ENCODE measurements at places on chromosomes 12 and 14.

DNA sequence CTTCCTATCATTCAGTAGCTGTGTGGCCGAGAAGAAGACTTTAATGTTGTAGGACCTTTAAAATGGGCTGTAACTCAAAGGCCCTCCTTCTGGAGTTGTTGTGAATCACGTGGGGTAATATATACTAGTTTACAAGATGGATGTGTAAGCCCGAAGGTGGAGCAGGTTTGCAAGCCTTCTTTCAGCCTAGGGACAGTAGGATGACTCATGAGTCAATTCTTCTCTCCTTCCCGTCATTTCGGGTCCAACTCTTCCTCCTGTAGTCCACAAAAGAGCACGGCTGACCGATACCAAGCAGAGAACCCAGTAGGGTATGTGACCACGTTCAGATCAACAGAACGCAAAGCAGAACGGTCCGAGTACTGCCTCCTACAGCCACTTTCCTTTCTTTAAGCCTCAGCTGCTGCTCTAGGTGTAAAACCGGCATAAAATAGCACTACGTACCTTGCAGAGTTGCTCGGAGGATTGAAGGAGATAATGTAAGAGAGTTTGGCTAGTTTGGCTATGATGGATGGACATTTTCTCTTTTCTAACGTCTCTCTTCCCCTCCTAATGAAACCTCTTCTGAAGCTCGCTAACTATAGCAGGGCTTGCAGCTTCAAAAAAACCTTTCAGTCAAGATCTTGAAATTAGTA, 1.3 kb upstream of the RASSF3 start:
- no peak for DNase-seq

GRCh38 chr12:104353012-104353981, 49.8 kb downstream of the EID3 start:
- no peak for DNase-seq

- DNase-seq: no peak
Measured at GRCh38 chr14:102964152-102964730, 41.8 kb downstream of the AMN start.

DNA sequence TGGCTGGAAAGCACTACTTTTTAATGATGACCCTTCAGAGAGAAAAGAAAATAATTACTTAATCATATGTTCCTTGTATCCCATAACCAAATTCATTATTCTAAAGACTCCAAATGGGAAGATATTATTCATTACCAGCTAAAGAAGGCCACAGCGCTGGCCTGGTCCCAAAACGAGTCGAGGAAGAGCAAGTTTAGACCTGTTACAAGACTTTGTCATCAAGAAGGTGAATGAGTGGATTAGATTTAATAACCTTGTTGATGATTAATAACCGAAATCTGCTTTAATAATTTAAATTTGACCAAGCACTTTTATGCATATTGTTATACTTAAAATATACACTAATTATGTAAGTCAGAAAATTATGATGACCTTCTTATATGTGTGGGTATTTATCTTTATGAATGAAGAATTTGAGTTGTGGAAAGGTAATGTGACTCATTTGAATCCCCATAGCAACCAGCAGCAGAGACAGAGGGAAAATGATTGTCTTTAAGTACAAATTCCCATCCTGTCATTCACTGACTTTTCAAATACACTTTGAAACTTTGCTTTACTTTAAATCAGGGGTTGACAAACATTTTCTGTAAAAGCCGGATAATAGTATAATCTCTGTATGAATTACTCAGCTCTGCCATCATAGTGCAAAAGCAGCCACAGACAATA, 200.3 kb upstream of the NPAS3 start:
- no peak for DNase-seq

- DNase-seq: no peak
Measured at GRCh38 chr14:21215879-21216251, 53.4 kb downstream of the HNRNPC start.

GRCh38 chr14:99575043-99576023, 28.7 kb downstream of the CCDC85C start:
- DNase-seq: no peak

GRCh38 chr14:21084396-21084795, 14.1 kb downstream of the ZNF219 start:
- DNase-seq: no peak

DNA sequence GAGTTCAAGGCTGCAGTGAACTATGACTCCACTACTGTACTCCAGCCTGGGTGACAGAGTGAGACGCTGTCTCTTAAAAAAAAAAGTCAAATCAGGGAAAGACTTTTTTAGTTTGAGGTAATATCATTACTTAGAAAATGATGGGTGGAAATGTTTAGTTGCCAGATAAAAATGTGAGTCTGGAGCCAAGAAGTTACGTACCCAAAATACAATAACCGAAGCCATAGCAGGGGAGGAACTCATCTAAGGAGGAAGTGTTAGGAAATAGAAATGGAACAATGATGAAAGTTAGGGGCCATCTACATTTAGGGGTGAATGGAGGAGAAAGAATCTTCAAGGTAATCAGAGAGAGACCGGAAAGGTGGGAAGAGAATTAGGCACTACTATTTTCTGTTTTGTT, 98.8 kb downstream of the DACT1 start:
- no peak for DNase-seq

GRCh38 chr12:52914576-52915121, 9.8 kb upstream of the KRT8 start:
- no peak for DNase-seq

DNA sequence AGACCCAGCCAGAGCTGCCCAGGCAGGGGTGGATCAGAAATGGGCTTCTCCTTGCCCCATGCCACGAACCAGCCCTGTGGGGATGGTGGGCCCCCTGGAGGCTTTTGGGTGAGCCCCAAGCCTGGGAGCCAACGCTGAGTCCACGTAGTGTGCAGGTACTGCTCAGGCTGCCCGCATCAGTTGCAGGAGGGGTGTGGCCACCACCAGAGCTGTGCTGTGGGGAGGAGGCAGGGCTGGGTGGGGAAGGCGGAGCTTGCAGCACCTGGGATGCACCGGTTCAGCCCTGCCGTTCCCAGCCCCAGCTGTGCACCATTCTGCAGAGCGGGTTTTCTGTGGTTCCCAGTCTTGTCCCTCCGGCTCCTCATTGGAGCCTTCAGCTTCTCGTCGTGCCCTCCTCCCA, 36.3 kb downstream of the IL31 start:
- DNase-seq: no peak

DNA sequence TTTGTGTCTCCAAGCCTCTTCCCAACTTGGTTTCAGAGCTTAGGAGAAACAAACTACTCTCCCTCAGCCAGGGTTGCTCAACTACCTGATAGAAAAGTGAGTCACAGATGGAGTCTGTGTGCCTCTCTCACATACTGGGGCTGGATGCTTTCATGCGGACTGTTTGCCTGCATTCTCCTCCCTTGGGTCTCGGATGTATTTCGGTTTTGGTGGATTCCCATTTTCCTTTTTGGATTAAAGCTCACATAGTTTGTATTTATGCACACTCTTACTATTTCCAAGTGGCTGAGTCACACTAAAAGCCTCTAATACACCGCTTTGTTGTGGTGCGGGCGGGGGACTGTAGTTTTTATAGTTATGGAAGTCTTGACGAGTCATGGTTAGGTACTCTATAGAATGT, 505.4 kb downstream of the LRFN5 start:
- DNase-seq: no peak

DNA sequence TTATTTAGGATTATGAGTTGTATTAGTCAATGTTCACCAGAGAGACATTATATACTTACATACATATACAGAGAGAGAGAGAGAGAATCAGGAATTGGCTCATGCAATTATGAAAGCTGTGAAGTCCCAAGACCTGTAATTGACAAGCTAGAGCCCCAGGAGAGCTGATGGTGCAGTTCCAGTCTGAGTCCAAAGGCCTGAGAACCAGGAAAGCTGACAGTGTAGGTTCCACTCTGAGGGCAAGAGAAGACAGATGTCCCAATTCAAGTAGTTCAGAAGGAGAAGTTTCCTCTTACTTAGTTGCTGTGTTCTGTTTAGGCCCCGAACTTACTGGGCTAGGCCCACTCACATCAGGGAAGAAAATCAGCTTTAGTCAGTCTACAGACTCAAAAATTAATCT, 76.4 kb upstream of the FICD start:
- no peak for DNase-seq

GRCh38 chr12:19654650-19655376, 215.5 kb downstream of the AEBP2 start:
- DNase-seq: no peak

DNA sequence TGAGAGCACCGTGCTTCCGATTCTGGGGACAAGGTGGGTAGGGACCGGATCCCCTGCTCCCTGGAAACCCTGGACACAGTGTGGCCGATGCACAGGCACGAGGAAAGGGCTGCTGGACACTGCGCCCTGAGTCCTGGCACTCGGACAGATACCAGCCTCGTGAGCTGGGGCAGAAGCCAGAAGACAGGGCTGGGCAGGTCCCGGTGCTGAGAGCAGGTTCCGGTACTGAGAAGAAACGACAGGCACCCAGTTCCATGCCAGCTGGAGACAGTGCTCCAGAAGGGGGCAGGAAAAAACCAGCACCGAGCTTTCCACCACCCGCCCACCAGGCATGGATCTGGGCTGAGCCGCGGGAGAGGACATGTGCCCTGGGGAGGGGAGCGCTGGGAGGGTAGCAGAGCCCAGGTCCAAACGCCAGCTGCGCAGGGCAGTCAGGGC, 6.5 kb downstream of the XRCC3 start:
- DNase-seq: no peak

GRCh38 chr12:56297400-56297799, 2.7 kb downstream of the CS start:
- no peak for DNase-seq

- no peak for DNase-seq
Measured at GRCh38 chr12:124487066-124487833, 80.2 kb downstream of the NCOR2 start.

GRCh38 chr14:44944107-44944506, 17.6 kb downstream of the KLHL28 start:
- DNase-seq: no peak

DNA sequence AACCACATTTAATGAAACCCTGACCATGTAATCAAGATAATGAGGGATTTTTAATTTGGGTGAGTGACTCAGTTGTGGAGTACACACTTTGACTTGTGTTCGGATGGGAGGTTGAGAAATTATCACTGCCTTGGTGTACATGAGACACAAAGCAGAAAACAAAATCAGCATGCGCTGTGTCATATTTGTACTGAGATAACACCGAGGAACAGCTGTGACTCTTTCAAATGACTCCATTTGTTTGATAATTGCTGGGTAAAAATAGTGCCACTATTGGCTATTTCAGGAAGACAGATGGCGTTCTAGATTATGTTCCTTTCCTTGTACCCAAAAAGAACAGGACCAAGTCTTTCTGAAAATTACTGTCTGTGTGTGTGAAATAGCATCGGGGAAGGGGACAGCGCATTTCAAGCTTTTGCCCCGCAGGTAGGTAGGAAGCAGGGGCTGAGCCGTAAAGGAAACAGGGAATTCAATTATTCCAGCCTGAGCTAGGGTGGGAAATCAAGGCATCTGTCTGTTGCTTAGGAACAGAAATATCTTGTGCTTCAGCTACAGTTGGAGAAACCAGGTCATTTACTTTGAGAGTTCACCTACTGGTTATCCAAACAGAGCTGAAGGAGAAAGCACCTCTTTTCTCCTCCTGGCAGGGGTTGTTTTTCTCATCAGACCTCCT, 114.3 kb downstream of the SNAPC1 start:
- no peak for DNase-seq

DNA sequence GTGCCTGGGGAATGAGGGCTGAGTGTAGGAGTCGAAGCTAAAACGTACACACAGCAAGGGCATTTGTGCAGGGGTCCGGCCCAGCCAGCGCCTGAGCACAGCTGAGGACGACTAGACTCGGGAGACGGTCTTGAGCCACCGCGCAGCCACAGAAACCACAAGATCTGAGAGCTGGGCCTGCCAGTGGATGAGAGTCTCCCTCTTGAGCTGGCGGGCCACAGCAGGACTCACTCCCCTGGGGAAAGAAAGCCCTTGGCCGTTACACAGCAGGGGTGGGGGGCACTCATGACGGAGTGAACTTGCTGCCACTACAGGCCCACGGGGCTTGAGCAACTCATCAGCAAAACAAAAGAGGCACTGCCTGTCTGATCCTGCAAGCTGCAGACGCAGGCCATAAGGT, 23.0 kb downstream of the STX2 start:
- DNase-seq: no peak

- DNase-seq: no peak
Measured at GRCh38 chr14:43789458-43789857, 717.6 kb downstream of the FSCB start.

GRCh38 chr12:43147878-43148277, 404.1 kb downstream of the ADAMTS20 start:
- no peak for DNase-seq

GRCh38 chr14:80206351-80207080, 4.8 kb downstream of the DIO2 start:
- no peak for DNase-seq

- no peak for DNase-seq
Measured at GRCh38 chr12:46158501-46158900, 110.3 kb downstream of the SLC38A1 start.

DNA sequence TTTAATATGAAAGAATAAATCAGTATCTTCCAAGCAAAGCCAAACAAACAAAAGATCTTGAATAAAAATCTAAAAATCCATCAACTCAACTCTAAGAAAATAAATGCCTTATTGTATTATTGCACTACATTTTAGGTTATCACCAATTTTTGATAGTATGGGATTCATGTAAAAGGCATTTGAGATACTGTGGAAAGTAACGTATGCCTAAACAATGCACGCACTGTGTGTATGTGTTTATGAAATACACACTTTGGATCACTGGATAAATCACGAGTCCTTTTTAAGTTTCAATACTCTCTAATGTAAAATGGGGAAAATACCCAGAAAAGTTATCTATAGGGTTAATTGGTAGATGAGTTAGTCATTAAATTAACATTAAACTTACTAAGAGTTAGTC, 17.7 kb downstream of the WBP11 start:
- no peak for DNase-seq

DNA sequence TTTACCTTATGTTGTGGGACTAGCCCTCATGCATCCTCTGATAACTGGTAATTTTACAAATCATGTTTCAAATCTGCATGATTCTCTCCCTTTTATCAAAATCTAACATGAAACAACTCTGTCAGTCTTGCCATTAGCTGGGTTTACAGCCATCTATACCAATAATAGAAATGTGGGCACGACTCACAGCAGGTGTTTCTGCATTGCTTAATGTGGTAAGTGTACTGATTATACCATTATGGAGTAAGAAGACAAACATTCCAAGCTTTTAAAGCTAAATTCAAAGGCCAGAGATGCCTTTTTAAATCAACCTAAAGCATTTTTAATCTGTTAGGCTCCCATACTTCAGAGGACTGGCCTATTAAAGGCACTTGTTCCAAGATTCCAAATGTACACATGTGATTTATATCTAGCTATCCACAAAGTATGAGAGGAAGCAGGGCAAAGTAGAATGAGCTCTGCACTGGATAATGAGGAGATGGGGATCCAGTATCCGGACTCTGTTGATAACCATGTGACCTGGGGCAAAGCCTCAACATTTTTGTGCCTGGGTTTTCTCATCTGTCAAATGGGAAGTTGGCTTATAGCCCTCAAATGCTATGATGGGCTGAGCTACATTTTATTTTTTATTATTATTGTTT, 52.3 kb upstream of the FUT8 start:
- DNase-seq: no peak
